ENCODE measurements at places on chromosomes 5 and 9. TPM values are rescaled to one million over a fixed set of nuclear protein-coding genes. Genes with fewer than 3 reads are reported as not detected.

- DNase-seq: no peak
Observed at GRCh38 chr5:176400382-176401156, 12.0 kb downstream of the HIGD2A start.

Gene IL9
- total RNA-seq: not detected

Gene SELENOP
- total RNA-seq: 155 TPM

Gene STPG3
- total RNA-seq: not detected

Gene F2RL1
- 0.16 TPM for total RNA-seq

DNA sequence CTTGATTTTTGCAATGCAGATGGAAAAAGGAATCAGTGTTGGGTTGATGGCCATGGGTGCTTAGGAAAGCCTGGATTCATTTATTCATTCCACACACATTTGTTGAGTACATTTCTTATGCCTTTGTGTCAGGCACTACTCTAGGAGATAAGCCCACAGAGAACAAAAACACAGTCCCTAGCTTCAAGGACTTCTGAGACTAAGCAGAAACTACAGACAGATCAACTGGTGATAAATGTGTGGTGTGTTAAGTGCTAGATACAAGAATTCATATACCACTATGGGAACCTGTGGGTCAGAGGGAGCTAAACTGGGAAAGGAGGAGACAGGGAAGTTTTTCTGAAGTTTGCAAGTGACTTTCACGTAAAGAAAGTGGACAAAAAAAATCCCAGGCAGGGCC lies 119.9 kb downstream of the CEMIP2 start:
- DNase-seq: no peak

Gene SLC6A7
- not detected for total RNA-seq
